NCI-H2029 treated with DMSO at 0.1 percent for 48 hours (cell line): ENCODE measurements at places on chromosomes 4 and X.
A peak's percentile ranks its signal among the peaks of the same experiment; 100 is the strongest.

DNA sequence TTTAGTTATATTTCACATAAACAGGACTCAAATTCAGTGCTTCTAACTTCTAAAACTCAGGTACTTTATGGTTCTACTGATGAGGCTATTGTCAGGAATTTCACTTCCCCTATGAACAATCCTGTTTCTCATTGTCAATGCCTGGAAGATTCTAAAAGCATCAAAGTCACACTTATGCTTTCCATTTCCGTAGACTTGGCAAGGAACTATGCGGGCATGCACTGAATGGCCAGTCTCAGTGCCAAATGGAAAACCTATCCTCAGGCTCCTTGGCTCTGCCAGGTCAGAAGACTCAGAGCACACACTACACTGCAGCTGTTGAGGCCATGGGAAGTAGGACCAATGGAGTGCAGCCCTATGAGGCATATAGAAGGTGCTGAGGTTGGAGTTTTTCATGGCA is 97.0 kb upstream of the PTPN13 start:
- DNase-seq = no peak

- DNase-seq = no peak
These were observed 57.7 kb downstream of the IL13RA2 start for GRCh38 chrX:114959729-114960128.

DNA sequence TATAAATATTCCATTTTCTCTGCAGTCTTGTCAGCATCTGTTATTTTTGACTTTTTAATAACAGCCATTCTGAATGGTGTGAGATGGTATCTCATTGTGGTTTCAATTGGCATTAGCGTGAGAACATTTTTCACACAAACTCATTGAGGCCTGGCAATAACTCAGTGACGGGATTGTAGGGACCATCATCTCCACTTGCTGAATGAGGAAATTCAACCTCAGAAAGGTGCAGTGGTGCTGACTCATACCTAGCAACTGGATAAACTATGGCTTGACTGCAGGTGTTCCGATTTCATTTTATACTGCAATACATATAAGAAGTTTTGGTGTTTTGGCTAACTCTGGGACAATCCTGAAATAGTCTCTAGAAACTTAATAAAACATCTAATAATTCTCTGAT is 88.3 kb upstream of the DDIT4L start:
- no peak for DNase-seq

DNA sequence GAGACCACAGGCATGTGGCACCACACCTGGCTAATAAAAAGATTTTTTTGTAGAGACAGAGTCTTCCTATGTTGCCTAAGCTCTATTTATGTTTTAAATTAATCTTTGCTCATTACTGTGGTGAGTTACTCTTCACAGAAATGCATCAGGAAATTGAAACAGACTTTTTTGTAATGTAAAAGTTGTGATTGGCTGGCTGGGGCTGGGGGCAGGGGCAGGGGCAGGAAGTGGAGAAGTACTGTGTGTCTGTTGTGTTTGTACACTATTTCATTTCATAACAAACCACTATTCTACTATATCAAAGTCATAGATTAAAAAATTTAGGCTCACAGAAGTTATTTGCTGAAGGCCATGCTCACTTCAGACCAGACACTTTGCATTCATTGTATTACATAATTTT is 19.1 kb upstream of the ABRAXAS1 start:
- no peak for DNase-seq

DNA sequence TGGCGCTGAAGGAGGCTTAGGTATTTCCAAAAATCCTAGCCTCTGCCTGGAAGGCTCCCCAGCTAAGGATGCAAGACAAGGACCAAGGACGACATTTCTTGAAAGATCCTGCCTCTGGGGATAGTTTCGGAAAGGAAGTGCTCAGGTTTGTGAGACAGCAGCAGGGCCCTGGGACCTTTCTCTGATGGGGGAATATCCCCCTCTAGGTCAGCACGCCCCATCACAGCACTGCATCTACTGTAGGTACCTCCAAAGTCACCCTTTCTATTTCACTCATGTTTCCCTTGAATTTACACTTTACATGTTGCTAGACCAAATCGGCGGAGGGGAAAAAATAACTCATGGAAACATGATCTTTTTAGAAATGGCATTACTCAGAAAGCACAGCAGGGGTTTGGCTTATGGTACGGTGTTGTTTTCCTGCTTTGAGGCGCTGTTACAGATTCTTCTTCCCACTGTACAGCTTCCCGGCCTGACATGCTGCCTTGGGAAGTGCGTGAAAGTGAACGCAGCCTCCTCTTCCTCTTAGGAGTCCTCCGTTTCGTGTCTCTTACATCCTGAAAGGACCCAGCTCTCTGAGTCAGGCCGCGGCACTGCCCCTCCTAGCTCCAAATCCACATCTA is 77.2 kb upstream of the DHRSX start:
- DNase-seq = no peak

DNA sequence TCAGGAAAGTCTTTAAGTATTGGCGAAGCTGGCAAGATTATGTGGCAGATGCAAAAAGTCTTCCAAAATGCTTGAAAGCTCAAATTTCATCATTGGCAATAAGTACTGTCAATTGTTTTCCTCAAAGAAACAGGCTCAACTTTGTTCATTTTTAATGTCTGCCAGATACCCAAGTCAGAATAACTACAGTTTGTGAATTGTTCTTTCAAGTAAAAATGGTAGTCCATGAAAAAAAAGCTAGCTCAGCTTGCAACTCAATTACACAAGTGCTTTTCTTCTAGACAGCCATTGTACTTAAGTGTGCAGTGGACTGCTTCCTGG is 70.5 kb downstream of the AFF1 start:
- no peak for DNase-seq

GRCh38 chr4:47525154-47525819 is 40.2 kb downstream of the ATP10D start:
- no peak for DNase-seq

DNA sequence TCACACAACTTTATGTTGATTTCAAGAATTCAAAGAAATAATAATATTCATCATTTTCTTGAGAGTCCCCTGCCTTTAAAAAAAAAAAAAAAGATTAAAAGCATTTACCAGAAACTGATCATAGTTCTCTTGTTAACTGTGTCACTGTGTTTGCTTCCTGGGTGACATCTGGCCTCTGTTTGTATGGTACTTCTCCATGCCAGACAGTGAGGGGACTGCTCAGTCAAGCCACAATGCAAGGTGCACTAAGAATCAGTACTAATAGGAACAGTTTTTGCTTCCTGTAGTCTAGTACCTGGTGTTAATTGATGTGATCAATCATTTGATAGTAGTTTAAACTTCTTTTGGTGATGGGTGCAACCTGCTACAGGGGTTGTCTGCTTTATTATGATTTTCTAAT is 77.5 kb downstream of the PHOX2B start:
- peak; percentile 50 for DNase-seq

DNA sequence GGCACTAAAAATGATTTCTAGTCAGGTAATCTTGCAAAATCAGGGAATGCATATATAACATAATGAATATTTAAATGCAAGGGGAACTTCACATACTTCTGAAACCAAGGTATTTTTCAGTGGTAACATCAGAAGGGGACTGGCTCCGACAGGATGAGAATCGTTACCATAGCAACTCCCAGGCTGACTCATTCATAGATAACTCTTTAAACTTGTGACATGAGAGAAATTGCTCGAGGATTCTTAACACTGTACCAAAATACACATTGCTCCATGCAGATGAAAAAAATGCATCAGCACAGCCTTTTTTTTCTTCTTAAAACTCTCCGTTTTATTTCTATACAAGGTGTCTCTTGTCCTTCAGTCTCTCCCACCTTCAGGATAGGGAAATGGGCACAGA is 114.3 kb downstream of the GABRB1 start:
- DNase-seq = no peak

DNA sequence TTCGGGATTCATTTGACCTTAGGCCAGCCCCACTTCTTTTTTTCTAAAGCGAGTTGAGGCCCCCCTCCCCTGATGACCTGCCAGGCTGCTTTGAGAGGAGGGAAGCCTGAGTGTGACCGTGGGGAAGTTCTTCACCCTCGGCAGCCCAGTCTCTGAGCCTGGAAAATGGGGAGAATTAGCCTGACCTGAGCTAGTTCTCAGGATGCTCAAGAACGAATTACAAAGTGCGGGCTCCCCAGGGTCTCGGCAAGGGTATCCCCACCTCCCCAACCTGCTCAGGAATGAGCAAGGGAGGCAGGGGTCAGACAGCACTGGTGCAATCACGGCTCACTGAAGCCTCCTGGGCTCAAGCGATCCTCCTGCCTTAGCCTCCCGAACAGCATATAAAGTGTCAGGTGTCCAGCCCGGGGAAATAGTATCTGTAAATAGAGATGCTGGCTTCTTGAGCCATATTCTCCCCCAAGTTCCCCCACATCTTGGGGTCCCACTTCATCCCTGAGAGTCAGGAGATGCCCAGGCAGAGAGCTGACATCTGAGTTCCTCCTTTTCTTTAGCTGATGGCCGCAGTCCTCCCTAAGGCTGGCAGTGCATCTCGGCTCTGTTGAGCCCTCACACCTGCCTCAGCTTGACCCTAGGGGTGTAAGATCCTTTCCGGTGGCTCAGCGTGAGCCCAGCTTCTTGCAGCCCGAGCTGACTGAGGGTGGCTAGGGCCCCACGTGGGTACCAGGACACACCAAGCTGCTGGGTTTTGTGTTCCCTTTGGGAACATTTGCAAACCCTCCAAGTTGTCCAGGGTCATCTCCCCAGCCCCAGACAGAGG is 1.6 kb downstream of the DUSP9 start:
- DNase-seq = no peak

DNA sequence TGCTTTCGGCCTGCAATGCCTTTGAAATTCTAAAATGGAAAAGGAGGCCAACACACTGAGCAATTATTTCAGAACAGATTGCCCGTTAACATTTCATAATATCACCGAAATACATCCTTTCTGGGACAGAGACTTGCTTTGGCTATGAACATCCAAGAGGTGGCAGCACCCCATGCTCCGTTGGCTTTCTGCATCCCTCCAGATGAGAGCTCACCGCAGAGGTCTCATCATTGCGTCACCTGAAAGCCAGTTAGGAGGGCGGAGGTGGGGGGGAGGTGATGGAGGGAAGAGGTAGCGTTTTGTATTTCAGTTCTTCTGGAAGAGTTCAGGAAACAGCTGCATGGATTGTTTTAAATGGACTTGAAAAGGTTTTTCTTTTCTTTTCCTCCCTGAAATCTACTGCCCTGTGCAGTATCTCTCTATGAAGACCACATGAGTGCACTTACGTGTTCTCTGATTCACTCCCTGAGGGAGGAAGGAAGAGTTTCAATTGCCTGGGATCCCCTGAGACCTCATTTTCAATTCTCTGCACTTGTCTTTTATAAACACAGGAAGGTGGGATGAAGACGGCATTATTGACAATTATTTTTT is 166.8 kb upstream of the PGRMC2 start:
- peak; percentile 85 for DNase-seq

- DNase-seq = no peak
These were observed 30.4 kb downstream of the STOX2 start for GRCh38 chr4:183935355-183936005.

DNA sequence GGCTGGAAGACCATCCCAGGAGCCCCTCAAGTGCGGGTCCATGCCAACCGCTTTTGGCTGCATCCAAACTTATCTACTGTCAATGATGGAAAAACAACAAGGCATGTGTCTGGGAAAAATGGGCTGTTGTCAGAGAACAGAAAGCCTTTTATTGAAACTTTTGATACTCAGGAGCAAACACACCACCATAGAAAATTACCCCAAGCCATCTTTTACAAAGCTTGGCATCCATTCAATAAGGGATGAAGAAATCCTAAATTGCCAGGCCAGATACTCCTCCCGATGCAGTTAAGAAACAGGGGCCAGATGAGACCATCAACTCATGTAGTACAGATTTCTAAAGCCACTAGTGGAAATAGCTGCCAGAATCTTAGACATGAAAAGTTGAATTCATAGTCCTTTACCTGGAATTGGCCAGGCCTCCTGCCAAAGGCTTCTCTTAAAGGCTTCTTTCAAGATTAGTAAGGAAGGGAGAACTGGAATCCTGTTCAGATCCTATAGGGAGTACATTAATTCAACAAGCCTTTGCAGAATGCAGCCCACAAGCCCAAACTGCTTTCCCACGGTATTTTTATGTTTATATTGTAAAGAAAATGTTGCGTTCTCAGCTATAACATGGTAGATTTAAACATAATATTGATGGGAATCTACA is 145.4 kb upstream of the MAP3K15 start:
- DNase-seq = no peak

DNA sequence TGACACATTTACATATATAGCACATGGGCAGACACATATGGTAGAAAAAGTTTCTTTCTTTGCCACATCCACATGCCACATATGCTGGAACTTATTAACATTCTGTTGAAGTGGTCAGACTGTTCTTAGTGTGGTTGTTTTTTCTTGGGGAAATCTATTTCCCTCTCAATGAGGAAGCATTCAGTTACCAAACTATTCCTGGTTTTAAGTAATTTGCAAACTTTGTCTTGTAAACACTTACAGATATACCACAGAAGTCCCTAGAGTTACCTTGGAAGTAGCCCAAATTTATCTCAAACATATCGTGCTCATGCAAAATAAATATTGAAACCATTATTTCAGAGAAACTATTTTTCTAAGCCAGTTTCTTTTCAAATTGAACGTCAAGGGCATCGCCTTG is 625.5 kb upstream of the INTU start:
- no peak for DNase-seq

DNA sequence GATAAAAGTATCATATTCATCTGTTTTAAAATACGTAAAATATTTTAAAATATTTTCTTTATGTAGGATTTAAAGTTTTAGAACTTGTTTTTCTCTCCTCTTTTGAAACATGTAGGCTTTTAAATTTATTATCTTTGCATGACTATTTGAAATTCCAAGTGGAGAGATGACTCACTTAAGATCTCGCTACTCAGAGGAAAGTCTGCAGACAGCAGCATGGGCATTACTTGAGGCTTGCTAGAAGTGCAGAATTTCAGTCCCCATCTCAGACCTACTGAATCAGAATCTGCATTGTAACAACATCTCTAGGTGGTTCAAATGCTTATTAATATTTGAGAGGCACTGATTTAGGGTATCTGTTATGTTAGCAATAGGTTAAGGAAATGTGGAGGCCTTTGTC is 225.7 kb upstream of the ARX start:
- DNase-seq = no peak

- DNase-seq = no peak
These were observed 1715.2 kb upstream of the ADGRL3 start for GRCh38 chr4:59484944-59485343.

DNA sequence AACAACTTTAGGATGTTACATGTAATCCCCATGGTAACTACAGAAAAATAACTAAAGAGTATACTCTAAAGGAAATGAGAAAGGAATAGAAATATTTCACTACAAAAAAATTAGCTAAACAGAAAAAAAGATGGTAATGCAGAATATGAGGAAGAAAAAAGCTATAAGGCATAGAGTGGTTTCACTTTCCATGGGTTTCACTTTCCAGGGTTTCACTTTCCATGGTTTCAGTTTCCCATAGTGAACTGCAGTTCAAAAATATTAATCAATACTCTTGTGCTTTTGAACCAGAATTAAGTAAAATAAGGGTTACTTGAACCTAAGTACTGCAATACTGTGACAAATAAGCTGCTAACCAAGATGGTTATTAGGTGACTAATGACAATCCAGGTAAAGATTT is 42.0 kb downstream of the NPFFR2 start:
- DNase-seq = no peak

GRCh38 chr4:133668061-133668851 is 519.2 kb downstream of the PCDH10 start:
- DNase-seq = no peak
